Fibroblast of the aortic adventitia (primary cell): ENCODE measurements at places on chromosomes 4 and X.

GRCh38 chr4:41590591-41590990 is 52.6 kb downstream of the LIMCH1 start:
- no peak for DNase-seq

GRCh38 chr4:186701273-186701672 is 22.4 kb downstream of the FAT1 start:
- peak; percentile 53 for DNase-seq

GRCh38 chr4:88225232-88226105 is 58.9 kb downstream of the PPM1K start:
- peak; percentile 36 for DNase-seq

GRCh38 chrX:100649550-100650356 is 5.8 kb downstream of the SRPX2 start:
- DNase-seq = peak; percentile 87

DNA sequence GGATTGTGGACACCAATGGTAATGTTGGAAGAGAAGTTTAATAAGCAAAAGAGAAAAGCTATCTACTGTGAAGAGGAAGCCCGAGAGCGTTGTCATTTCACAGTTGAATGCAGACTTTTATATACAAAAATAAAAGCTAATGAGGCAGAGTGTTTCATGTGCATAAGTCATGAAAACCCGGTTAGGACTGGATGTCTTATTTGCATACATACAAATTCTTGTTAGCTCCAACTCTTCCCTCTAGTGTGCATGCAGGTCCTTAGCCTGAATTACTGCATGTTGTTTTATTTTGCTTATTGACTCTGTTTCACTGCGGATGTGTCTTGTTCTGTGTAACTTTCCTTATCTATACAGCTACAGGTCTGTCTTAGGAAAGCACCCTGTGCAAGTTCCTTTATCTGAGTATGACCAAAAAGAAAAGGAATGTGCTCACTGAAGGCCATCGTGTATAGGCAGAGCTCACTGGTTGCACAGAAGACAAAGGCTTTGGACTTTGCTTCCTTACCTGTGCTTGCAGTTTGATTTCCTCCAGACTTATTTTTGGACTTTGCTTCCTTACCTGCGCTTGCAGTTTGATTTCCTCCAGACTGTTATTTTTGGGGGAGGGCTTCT is 25.1 kb upstream of the UGT2B11 start:
- no peak for DNase-seq

- DNase-seq = no peak
These were observed 170.2 kb downstream of the AR start for GRCh38 chrX:67714004-67714403.
